RPMI7951 (cell line): ENCODE measurements at places on chromosomes 1 and 21. TPM values are rescaled to one million over a fixed set of nuclear protein-coding genes. Genes with fewer than 3 reads are reported as not detected.

The SPRR1A gene
- not detected in 2 replicates for total RNA-seq

The SIPA1L2 gene
- total RNA-seq, result 12.9 and 21.0 TPM in 2 replicates

The CATSPERE gene
- under 0.01 and 0.29 TPM in 2 replicates for total RNA-seq

The OR2G6 gene
- total RNA-seq, result not detected in 2 replicates

The AIM2 gene
- 13.9 and 15.5 TPM in 2 replicates for total RNA-seq
